ENCODE measurements at places on chromosomes 2 and 18.
A peak's percentile ranks its signal among the peaks of the same experiment; 100 is the strongest.

- DNase-seq, result no peak
These were observed 74.6 kb downstream of the ARL4C start for GRCh38 chr2:234422273-234422732.

DNA sequence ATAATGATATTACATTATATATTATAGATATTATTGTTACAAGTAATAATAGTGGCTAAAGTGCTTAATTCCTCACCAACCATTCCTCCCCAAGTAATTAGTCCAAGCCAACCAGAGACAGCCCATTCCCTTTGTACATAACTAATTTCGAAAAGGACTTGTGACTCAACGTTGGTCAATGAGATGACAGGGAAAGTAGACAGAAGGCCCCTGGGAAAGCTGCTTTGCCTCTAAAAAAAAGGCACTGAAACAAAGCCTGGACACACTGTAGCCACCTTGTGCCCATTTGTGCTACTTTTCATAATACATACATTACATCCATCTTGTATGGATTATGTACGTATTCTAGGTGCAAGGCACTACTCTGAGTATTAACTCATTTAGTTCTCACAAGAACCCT lies 28.8 kb downstream of the COLEC12 start:
- DNase-seq, result no peak

- DNase-seq, result no peak
These were observed 35.0 kb downstream of the BMPR2 start for GRCh38 chr2:202411097-202411496.

GRCh38 chr2:42964439-42965083 lies 172.2 kb upstream of the HAAO start:
- no peak for DNase-seq

- DNase-seq, result no peak
These were observed 575 bp downstream of the TMEM150A start for GRCh38 chr2:85601771-85602475.

GRCh38 chr18:34223164-34223892 lies 1.4 kb downstream of the NOL4 start:
- DNase-seq, result no peak

DNA sequence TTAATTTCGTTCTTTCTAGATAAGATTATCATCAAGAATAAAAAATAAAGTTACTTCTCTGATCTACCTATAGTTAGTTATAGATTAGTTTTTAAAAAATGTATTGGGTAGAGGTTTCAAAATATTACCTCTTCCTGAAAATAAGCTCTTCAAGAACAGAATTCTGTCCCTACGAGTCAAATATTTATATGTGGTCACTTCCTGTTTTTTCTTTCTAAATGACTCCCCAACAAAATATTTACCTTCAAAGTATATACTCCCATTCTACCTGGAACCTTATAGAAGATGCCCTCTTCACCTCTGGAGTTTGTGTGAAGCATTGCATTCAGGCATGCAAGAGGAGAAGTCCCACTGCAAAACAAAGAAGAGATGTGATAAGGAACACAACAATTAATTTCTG lies 72.3 kb downstream of the ASXL2 start:
- no peak for DNase-seq

DNA sequence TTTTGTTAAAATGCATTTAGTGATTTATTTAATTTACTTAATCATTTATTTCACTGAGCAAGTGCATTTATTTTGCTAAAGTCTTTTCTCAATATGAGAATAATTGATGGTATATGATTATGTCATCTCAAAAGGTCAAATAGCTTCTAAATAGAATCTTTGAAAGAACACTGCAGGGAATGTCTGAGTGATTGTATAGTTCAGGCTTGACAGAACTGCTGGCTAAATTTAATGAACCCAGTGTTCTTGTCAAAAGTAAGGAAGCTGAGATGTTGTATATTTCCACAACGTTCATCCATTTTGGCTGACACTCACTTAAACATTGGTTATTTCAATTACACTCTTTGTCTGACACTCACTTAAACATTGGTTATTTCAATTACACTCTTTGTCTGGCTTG lies 39.3 kb upstream of the CDH7 start:
- DNase-seq, result no peak

DNA sequence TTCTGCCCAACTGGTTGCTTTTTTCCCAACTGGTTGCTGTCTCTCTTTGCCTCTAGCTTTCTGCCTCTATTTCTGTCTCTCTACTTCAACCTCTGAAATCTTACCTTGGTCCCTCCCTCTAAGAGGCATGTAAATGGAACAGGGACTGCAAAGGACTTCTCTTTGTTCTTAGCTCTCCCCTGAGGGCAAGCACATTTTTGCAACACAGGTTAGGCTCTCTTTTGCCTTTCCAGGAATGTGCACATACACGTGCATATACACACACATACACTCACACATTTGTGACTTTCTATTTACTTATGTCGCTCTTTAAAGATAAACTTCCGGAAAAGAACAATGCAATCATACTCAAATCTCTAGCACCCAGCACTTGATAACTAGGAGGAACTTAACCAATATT lies 262.6 kb upstream of the DDX18 start:
- DNase-seq, result no peak

- DNase-seq, result no peak
These were observed 16.8 kb upstream of the SMAD4 start for GRCh38 chr18:51013259-51013658.

- DNase-seq, result no peak
These were observed 13.7 kb downstream of the ANKRD44 start for GRCh38 chr2:197296835-197297234.

DNA sequence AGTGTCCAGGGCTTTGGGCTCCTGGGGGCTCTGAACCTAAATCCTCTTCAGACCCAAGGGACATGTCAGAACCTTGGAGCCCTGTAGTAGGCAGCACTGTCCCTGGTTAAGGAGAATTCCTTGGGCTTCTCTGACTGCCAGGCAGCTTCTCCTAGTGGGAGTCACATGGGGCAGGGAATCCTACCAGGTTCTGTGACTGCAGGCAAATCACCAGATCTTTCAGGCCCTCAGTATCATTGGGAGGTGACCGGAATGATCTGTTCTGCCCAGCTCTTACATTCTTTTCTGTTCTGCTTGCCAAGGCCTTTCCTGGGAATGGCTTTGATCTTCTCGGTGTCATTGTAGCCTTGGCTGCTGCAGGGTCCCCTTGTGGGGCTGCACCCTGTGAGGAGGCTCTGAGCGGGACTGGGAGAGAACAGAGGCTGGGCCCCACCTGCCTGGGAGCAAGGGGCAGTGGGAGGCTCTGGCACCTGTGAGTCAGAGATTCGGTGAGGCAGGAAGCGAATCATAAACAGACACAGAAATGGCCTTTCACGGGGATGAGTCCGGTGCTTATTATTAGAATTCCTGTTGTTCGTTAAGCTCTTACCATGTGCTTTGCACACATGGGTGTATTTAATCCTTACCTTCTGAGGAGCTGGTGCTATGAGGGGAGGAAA lies 14.1 kb downstream of the CEP68 start:
- no peak for DNase-seq

GRCh38 chr2:28506112-28506910 lies 10.5 kb downstream of the PLB1 start:
- no peak for DNase-seq

DNA sequence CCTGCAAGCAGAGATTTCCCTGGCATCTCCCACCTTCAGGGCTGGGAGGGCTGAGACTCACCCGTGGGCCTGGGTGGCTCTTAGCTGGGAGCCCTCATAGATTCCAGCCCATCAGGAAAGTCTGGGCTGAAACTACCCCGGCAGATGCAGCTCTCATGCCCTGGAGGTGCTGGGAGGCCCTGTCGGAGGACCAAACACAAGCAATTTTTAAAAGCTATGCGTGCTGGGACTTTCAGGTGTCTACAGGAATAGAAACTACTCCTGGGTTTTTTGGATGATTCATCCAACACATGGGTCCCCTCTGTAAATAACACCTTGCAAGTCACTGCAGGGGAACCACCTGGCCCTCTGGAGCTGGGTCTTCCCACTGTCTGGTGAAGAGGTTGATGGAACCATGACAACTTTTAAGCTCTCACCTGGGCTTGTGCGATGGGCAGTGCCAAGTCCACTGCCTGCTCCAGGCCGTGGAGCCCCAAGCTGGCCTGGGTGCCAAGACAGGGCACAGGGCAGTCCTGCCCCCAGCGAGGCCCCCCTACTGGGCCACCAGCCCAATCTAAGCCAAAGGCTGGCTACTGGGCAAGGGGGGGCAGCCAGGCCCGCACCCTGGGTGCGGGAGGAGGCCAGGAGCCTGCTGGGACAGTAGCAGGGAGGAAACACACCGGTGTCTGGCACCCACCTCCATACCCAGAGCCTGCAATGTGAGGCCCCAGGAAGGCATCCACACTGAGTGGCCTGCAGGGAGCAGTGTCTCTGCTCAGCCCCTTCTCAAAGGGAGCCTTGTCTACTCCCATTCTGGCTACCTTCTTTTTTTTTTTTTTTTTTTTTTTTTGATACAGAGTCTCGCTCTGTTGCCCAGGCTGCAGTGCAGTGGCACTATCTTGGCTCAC lies 1.1 kb upstream of the GPR55 start:
- no peak for DNase-seq

- DNase-seq, result no peak
These were observed 48.3 kb upstream of the BMPR2 start for GRCh38 chr2:202327858-202328257.

DNA sequence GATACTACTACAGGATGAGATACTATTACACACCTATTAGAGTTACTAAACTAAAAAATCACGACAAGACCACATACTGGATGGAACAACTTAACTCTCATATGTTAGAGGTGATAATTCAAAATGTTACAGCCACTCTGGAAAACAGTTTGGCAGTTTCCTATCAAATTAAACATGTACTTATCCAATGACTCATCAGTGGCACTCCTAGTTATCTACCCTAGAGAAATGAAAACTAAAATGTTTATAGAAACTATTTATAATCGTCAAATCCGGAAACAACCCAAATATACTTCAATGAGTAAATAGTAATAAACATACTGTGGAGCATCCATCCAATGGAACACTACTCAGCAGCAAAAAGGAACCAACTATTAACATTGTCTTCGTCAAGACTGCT lies 137.0 kb upstream of the RBBP8 start:
- DNase-seq, result no peak

GRCh38 chr2:28422908-28423741 lies 30.5 kb downstream of the FOSL2 start:
- DNase-seq, result no peak

GRCh38 chr2:61887717-61888266 lies 664 bp downstream of the CCT4 start:
- DNase-seq, result no peak

DNA sequence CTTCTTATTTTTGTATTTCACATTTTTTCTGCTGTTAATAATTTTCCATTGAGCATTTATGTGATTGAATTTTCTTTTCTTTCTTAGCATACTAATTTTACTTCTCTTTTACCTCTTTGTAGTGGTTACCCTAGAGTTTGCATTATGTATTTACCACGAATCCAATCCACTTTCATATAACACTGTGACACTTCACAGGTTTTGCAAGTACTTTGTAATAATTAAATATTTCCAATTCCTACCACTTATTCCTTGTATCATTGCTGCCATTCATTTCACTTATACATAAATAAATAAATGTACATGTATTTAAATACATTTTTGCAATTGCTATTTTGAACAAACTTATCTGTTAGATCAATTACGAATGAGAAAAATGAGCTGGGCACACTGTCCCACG lies 110.8 kb downstream of the TGIF1 start:
- DNase-seq, result no peak

GRCh38 chr2:33616873-33617272 lies 17.8 kb upstream of the FAM98A start:
- no peak for DNase-seq

- no peak for DNase-seq
These were observed 33.1 kb upstream of the SNORC start for GRCh38 chr2:232836934-232837333.

DNA sequence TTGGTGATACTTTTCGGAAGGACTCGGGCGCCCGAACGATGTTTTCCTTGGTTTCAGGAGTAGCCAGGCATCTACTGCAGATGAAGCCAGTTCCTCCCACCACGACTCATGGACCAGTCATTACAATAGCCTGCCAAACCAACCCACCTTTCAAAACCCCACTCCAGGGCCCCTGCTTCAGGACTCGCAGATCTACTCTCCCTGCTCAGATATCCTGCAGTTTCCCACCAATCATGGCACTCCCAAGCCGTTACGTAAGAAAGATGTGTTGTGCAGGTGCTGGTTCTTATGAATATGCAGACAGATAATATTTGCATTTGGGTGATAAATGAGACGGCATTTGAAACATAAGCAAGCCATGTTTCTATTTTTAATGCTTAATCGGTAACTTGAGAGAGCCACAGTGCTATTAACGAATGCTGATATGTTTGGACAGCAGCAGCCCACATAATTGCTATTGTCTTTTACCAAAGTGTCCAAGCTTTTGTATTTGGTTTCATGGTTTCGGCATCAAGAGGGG lies 3.5 kb upstream of the CYS1 start:
- DNase-seq, result no peak

DNA sequence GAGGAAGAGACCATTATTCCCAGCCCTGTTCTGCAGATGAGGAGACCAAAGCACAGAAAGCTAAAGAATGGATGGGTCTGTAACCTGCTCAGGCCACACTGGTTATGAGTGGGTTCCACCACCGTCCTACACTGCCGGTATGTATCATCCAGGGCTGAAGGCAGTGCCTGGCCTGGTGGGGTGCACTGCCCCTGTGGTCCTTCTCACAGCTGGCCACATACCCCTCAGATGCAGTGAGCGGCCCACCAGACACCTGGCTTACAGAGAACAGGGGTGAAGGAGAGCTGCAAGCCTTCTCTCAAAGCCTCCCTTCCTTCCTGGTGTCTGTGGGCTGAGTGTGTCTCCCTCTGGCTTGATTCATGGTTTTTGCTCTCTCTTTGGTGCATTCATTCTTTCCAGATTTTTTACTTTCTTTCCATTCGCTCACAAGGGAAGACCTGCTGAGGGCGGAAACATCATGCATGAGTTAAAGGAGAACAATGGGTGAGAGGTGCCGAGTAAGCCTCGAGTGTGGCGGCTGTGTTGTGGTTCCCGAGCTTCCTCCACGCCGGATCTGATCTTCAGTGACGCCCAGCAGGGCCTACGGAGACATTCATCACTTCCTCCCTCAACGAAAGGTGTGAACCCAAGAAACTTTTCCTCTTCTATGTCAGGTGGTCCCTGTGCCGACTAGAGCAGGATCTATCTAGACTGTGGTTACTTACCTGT lies 62.1 kb upstream of the REL start:
- DNase-seq, result peak; percentile 69

- DNase-seq, result no peak
These were observed 64.7 kb downstream of the DGKD start for GRCh38 chr2:233418761-233419546.

- no peak for DNase-seq
These were observed 80.4 kb downstream of the PMAIP1 start for GRCh38 chr18:59980188-59980637.

GRCh38 chr2:168002021-168002553 lies 245.3 kb downstream of the STK39 start:
- DNase-seq, result no peak

- DNase-seq, result no peak
These were observed 2.5 kb downstream of the CABLES1 start for GRCh38 chr18:23137788-23138216.

- DNase-seq, result no peak
These were observed 759.5 kb downstream of the SATB2 start for GRCh38 chr2:198698230-198698629.
